Activated naive CD8-positive, alpha-beta T cell treated with anti-CD3 and anti-CD28 coated beads, Interleukin-2, amount 10 ng/mL, durations not matched to agents 7 days and 5 days (primary cell): ENCODE measurements at places on chromosomes 13 and 19. TPM values are rescaled to one million over a fixed set of nuclear protein-coding genes. Genes with fewer than 3 reads are reported as not detected.

GRCh38 chr13:32897296-32897695 is 118.9 kb upstream of the KL start:
- no peak for DNase-seq
- no peak overlapping the region for H3K27ac ChIP-seq
- H3K36me3 ChIP-seq = peaks cover 13% of the 10 kb centered on the region
- H3K4me3 ChIP-seq = no peak overlapping the region

DNA sequence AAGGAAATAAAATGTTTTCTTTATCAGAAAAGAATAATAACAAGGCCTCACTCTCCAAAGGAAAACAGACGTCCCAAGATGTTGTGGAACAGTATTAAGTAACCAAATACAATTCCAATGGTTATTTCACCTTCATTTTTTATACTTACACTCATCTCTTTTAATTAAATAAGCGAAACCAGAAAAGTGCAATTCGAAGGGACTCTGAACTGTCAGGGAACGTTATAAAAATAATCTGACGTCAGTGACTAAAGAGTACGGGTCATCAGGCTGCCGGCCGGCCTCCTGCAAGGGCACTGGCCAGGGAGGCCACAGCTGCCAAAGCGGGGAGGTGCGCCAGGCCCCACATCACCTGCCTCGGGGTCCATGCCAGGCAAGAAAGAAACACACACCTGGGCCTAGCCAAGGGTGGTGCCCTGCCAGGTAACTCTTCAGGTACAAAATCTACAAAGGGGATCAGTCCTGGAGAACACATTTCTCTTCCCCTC is 61.2 kb downstream of the CDADC1 start:
- no peak overlapping the region for H3K27ac ChIP-seq
- no peaks in the 10 kb centered on the region for H3K27me3 ChIP-seq
- no peak overlapping the region for H3K4me3 ChIP-seq
- no peaks in the 10 kb centered on the region for H3K36me3 ChIP-seq
- DNase-seq = no peak

DNA sequence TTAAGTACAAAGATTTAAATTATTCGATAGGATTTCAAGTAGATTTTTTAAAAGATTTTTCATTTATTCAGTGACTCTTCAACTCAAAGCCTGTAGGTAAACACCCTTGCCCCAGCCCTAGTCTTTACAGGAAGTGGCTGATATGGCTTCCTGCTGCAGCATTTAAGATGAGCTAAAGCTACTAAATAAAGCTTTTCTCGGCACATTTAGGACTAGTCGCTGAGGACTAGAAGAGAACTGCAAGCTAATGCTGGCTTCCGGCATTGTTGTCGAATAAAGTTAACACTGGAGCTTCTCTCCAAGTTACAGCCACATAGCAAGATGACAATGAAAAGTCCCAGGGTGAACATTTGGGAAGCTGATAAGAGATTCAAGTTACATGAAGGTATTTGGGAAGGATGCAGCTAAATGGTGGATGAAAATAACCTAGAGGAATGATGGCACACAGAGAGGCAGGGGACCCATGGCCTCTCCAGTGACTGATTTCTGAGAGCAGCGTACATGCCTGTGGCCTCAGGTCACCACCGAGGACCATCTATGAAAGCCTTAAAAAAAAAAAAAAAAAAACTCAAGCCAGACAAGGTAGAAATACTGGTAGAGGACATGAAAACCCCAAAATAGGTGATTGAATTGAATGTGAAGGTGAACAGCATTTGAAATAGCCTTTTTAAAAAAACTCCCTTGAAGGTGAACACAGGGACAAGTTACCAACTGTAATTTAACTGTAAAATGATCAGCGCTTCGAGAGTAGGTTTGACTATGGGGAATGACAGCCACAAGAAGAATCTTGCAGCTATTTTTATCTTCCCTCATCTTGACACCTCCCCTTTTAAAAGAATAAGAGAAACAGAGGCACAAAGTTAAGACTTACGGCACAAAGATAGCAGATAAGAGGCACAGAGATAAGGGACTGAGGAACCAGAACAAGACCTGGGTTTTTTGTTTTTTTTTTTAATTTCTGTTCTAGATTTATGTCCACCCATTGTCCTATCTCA is 155.4 kb downstream of the DCT start:
- H3K27me3 ChIP-seq = peaks cover 2% of the 10 kb centered on the region
- no peak for DNase-seq
- peak overlapping the region; percentile 98 for H3K27ac ChIP-seq
- H3K4me1 ChIP-seq = peaks cover 37% of the 10 kb centered on the region

GRCh38 chr13:78465250-78465649 is 138.1 kb downstream of the POU4F1 start:
- H3K27ac ChIP-seq = no peak overlapping the region
- H3K27me3 ChIP-seq = peaks cover under 1% of the 10 kb centered on the region
- H3K4me3 ChIP-seq = no peak overlapping the region
- no peaks in the 10 kb centered on the region for H3K36me3 ChIP-seq
- no peaks in the 10 kb centered on the region for H3K4me1 ChIP-seq

GRCh38 chr13:74683411-74683810 is 549.2 kb upstream of the KLF12 start:
- H3K27ac ChIP-seq = no peak overlapping the region
- peaks cover 5% of the 10 kb centered on the region for H3K27me3 ChIP-seq
- no peak for DNase-seq
- no peak overlapping the region for H3K4me3 ChIP-seq
- H3K4me1 ChIP-seq = no peaks in the 10 kb centered on the region

- no peak overlapping the region for H3K27ac ChIP-seq
- DNase-seq = no peak
- H3K36me3 ChIP-seq = no peaks in the 10 kb centered on the region
- no peaks in the 10 kb centered on the region for H3K27me3 ChIP-seq
Observed at GRCh38 chr13:81540777-81541176, 1199.9 kb upstream of the SPRY2 start.

Gene ZNF823
- total RNA-seq = 6.5 TPM

Gene S1PR5
- total RNA-seq = 4.7 TPM

Gene ACP7
- total RNA-seq = not detected

DNA sequence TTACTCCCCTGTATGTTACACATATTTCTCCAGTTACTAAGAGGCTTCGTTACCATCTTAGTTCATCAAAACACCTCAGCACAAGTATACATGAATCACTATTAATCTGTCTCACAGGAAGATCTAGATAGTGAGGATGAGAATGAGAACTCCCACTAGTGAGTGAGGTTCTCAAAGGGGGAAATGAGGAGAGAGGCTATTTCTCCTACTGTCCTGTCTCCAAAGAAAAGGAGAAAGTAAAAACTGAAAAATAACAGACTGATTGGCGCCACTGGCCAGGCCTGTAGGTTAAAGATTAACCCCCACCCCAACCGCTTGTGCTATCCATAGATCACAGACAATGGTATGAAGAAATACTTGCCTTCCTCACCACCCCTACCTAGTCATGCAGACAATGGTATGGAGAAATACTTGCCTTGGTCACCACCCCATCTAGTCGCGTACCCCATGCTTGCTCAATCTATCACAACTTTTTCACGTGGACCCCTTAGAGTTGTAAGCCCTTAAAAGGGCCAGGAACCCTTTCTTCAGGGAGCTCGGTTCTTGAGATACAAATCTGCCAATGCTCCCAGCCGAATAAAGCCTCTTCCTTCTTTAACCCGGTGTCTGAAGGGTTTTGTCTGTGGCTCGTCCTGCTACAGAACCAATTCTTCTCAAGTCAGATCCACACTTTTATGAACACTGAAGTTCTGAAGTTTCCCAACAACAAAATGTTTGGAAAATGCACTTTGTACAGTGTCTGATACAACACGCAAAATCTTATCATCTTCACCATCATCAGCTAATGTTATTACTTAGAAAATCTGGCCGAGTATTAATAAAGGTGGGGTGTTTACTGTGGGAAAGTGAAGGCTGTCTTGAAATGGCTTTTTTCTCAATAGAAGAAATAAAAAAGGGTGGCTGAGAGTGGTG is 598.1 kb downstream of the UQCRFS1 start:
- no peaks in the 10 kb centered on the region for H3K36me3 ChIP-seq
- no peak overlapping the region for H3K27ac ChIP-seq
- H3K4me3 ChIP-seq = no peak overlapping the region
- H3K27me3 ChIP-seq = no peaks in the 10 kb centered on the region
- no peaks in the 10 kb centered on the region for H3K4me1 ChIP-seq
- no peak for DNase-seq

DNA sequence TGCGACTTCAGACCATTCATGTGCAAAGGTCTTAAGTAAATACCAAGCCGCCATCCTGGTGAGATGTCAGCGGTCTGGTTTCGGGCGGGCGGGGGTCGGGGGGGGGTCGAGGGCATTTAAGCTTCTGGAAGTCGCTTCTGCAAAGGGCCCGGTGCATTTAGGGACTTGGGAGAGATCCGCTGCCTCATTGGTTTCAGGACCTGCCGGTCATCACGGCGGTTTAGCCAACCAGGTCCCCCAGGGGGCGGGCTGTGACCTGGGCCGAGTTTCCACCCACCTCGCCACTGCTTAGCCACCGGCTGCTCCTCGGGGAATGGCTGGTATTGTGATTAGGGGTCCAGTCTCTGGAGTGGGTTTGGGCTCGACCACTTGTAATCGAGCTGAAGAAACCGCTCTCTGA is 7.8 kb downstream of the ANKLE1 start:
- no peak overlapping the region for H3K4me3 ChIP-seq
- H3K36me3 ChIP-seq = no peaks in the 10 kb centered on the region
- peaks cover 10% of the 10 kb centered on the region for H3K4me1 ChIP-seq
- no peaks in the 10 kb centered on the region for H3K27me3 ChIP-seq

DNA sequence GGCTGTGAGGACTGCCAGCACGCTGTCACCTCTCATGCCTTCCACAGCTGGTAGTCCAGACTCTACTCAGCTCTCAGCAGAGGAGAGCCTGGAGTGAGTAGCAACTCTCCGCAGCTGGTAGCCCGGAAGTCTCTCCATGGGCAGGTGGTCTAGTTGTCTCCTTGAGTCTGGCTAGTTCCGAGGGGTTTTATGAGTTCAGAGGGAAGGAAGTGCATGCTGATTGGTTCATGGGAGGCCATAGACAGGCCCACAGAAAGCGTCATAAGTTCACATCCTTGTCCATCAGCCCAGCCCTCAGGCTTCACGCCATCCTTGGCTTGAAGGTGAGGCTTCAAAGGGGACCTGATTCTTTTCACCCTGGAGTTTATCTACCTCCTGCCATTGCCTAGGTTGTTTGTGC is 2662.4 kb upstream of the PCDH20 start:
- H3K4me3 ChIP-seq = no peak overlapping the region
- no peaks in the 10 kb centered on the region for H3K27me3 ChIP-seq
- H3K27ac ChIP-seq = no peak overlapping the region
- DNase-seq = no peak
- H3K4me1 ChIP-seq = no peaks in the 10 kb centered on the region
- H3K36me3 ChIP-seq = no peaks in the 10 kb centered on the region

GRCh38 chr13:112735791-112736190 is 46.0 kb downstream of the ATP11A start:
- no peak overlapping the region for H3K27ac ChIP-seq
- no peaks in the 10 kb centered on the region for H3K36me3 ChIP-seq

Gene ZNF99
- not detected for total RNA-seq

Gene LSR
- total RNA-seq = 33.2 TPM

DNA sequence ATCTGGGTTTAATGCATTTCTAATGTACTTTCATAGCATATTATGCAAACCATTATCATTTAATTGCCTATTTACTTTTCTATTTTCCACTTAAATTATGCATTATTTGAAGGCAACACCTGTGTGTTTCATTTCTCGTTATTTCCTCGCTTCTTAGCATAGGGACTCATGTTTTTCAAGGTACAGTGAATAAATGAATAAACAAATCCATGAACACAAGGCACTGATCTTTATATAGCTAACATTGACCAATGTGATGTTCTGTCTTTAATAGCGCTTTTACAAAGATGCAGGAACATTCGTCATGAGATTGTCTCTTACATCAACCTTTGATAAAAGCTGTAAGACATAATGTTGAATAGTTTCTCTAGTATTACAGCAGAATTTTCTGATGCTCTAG is 121.2 kb downstream of the B3GLCT start:
- no peak overlapping the region for H3K4me3 ChIP-seq
- DNase-seq = no peak
- no peak overlapping the region for H3K27ac ChIP-seq

- peaks cover 66% of the 10 kb centered on the region for H3K27me3 ChIP-seq
- DNase-seq = no peak
- H3K36me3 ChIP-seq = no peaks in the 10 kb centered on the region
- H3K4me3 ChIP-seq = peak overlapping the region; percentile 36
- no peak overlapping the region for H3K27ac ChIP-seq
Observed at GRCh38 chr19:41997851-41998229, 3.8 kb upstream of the ATP1A3 start.

GRCh38 chr13:21124852-21125251 is 51.5 kb downstream of the SKA3 start:
- no peaks in the 10 kb centered on the region for H3K27me3 ChIP-seq
- no peaks in the 10 kb centered on the region for H3K4me1 ChIP-seq
- no peak overlapping the region for H3K4me3 ChIP-seq
- no peak overlapping the region for H3K27ac ChIP-seq
- DNase-seq = no peak

GRCh38 chr13:34637138-34637537 is 304.9 kb upstream of the NBEA start:
- no peaks in the 10 kb centered on the region for H3K4me1 ChIP-seq
- H3K36me3 ChIP-seq = no peaks in the 10 kb centered on the region
- H3K4me3 ChIP-seq = no peak overlapping the region
- DNase-seq = no peak

Gene SIGLEC14
- 0.57 TPM for total RNA-seq

GRCh38 chr13:104809483-104809882 is 1726.0 kb downstream of the EFNB2 start:
- H3K36me3 ChIP-seq = peaks cover 2% of the 10 kb centered on the region
- no peak for DNase-seq

Gene ANKRD24
- total RNA-seq = 1.7 TPM

- H3K4me1 ChIP-seq = no peaks in the 10 kb centered on the region
- H3K36me3 ChIP-seq = no peaks in the 10 kb centered on the region
Observed at GRCh38 chr13:80975903-80976302, 635.0 kb upstream of the SPRY2 start.
